ENCODE measurements at places on chromosomes 13 and 19. TPM values are rescaled to one million over a fixed set of nuclear protein-coding genes. Genes with fewer than 3 reads are reported as not detected.

The IZUMO2 gene
- not detected for total RNA-seq

The GPR32 gene
- not detected for total RNA-seq

The ERICH6B gene
- total RNA-seq: not detected

The CEACAM19 gene
- total RNA-seq: 25.6 TPM

The RAB20 gene
- total RNA-seq: 1.7 TPM

The FSD1 gene
- total RNA-seq: not detected

The KLK14 gene
- total RNA-seq: 0.30 TPM

The GPR183 gene
- total RNA-seq: not detected

The ACP7 gene
- total RNA-seq: not detected

The BSG gene
- total RNA-seq: 557 TPM

The NUMBL gene
- 21.1 TPM for total RNA-seq

The ZNF835 gene
- not detected for total RNA-seq

The ERFL gene
- total RNA-seq: not detected

Data from MCF 10A (cell line).